ENCODE measurements at places on chromosomes 5 and 9.

GRCh38 chr5:91092859-91093783, 290.0 kb downstream of the ARRDC3 start:
- DNase-seq = no peak

GRCh38 chr9:35994959-35995358, 37.0 kb upstream of the OR2S2 start:
- DNase-seq = no peak

DNA sequence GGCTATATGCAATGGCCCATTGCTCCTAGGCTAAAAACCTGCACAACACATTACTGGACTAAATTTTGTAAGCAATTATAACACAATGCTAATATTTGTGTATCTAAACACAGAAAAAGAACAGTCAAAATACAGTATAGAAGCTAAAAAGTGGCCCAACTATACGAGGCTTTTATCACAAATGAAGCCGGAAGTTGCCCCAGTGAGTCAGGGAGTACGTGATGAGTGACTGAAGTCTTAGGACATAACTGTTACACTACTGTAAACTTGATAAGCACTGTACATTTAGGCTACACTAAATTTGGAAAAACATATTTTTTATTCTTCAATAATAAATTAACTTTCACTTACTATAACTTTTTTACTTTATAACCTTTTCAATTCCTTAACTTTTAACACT, 105.2 kb upstream of the PRR16 start:
- DNase-seq = no peak

GRCh38 chr5:181044662-181045305, 4.7 kb downstream of the BTNL9 start:
- DNase-seq = no peak

GRCh38 chr5:83414601-83415000, 56.9 kb upstream of the VCAN start:
- DNase-seq = no peak

- no peak for DNase-seq
Measured at GRCh38 chr9:107375651-107376369, 92.7 kb downstream of the RAD23B start.

DNA sequence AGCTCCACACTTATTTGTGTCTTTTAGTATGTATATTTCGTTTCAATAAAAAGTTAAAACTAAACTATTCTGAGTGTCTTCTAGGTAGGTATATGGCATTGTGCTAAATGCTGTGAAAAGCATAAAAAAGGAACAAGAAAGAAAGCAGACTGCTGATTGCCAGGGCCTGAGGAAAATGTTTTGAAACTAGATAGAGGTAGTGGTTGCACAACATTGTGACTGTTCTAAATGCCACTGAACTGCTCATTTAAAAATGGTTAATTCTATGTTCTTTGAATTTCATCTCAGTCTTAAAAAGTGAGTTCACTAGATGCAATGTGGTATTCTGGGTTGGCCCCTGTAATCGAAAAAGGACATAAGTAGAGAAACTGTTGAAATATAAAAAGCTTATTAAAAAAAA, 2.6 kb upstream of the ALAD start:
- no peak for DNase-seq

- no peak for DNase-seq
Measured at GRCh38 chr9:86639899-86640379, 285.7 kb upstream of the TUT7 start.

- no peak for DNase-seq
Measured at GRCh38 chr5:5422819-5423515, 490 bp downstream of the ICE1 start.

DNA sequence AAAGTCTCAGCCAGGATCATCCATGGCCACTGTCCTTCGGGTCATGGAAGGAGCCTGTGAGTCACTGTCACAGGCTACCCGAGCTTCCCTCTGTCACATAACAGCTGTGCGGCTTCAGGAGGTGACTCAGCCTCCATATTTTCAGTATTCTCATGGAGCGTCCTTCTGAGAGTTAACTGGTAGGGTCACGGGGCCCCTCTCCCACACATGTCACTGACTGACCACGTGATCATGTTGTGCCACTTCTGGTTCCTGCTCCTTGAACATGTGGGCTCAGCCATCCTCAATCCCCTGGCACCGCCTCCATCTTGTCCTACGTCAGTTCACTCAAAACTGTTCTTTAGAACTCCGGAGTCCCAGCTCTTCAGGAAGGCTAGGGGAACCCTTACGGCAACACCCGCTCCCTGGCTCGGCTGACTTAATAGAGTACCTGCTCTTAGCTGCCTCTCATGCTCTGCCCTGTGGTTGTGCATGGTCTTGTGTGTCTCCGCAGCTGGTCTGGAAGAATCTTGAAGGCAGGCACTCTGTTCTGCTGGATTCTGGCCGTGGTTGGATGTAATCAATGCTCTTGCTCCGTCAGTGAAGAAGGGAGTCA, 182.8 kb downstream of the ICE1 start:
- no peak for DNase-seq

Measured in stimulated activated CD8-positive, alpha-beta memory T cell treated with anti-CD3 and anti-CD28 coated beads, Interleukin-15, amount 100 ng/mL, for 1 hour (primary cell).